ENCODE measurements at places on chromosomes 1 and 21.
A peak's percentile ranks its signal among the peaks of the same experiment; 100 is the strongest.

- DNase-seq: no peak
Measured at GRCh38 chr1:49307457-49307856, 530.8 kb upstream of the BEND5 start.

GRCh38 chr1:44263568-44264450 is 50.5 kb downstream of the DMAP1 start:
- no peak for DNase-seq

- DNase-seq: no peak
Measured at GRCh38 chr1:6353955-6354658, 39.5 kb downstream of the ACOT7 start.

DNA sequence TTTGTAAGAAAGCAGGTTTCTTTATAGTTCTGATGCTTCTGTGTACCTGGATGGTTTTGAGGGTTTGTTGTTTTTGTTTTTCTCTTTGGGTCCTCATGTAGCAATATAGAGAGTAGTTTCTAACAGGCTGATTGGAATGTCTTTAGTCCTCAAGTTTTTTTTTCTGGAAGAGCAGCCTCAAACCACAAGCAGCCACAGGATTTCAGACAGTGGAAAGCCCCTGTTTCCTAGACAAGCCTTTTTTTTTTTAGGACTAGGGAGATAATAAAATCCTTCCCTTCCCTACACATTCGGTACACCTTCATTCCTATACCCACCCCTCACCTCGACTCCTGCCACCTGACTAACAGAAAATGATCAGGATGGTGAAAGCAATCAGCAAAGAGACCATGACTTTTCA is 47.6 kb downstream of the ACP6 start:
- DNase-seq: no peak

- no peak for DNase-seq
Measured at GRCh38 chr1:75531570-75531969, 79.3 kb downstream of the SLC44A5 start.

- DNase-seq: no peak
Measured at GRCh38 chr1:208433086-208433485, 188.9 kb upstream of the PLXNA2 start.

- peak; percentile 72 for DNase-seq
Measured at GRCh38 chr21:25625036-25625435, 14.0 kb upstream of the JAM2 start.

DNA sequence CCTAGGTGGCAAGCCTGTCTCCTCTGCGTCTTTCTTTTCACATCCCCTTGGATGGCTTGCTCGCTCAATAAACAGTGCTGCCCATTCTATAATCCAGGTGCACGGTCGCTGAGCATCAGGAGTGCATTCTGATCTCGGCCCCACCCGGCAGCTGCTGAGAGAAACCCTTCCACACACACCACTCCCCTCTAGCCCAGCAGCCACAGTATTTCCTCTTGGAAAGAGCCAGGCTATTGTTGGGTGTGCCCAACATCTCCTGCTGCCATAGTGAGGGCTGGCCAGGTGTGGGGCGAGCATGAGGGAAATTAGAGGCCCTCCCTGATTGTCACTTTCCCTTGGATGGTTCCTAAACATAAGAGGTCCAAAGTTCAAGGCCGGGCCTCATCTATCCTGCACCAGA is 24.7 kb downstream of the GPA33 start:
- no peak for DNase-seq

DNA sequence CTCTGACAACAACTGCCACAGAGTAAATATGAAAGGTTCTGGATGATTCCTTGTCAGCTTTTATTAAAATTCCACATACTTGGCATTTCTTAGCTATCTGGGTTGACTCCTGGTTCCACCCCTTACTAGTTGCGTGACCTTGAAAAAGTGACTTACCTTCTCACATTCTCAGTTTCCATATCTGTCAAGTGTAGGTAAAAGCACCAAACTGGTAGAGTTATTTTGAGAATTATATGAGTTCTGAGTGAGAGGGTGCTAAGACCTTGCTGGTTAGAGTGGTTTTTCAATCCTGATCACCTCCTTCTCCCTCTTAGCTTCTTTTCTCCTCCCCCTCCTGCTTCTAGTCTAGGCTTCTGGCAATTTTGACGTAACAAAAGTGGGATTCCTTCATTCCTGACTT is 83.4 kb upstream of the ABCD3 start:
- DNase-seq: no peak

- DNase-seq: no peak
Measured at GRCh38 chr1:13536571-13536970, 22.8 kb upstream of the LRRC38 start.

GRCh38 chr1:62530516-62531154 is 66.7 kb upstream of the ANGPTL3 start:
- no peak for DNase-seq

DNA sequence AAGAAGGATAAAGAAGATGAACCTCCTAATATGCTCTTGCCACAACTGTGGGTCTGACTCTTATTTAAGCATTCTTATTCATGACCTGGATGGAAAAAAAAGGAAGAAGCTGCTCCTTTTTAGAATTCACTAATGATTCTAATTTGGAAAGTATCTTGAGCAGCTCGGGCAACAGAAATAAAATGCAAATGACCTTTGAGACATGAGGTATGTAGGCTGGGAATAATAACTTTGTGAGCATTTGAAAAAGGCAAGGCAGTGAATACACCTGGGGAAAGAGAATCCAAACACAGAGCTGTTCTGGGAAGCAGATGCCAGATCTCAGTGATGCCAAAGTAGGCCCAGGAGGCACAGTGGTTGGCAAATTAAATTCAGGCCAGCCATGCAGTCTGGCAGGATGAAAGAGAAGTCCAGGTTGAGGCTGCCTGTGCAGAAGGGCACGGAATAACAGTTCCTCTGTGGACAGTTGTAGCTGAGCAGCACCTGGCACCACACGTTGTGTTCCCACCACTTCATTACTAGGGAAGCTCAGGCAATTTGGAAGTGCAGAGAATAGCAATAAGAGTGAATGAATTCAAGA is 320.8 kb upstream of the ST6GALNAC5 start:
- no peak for DNase-seq

DNA sequence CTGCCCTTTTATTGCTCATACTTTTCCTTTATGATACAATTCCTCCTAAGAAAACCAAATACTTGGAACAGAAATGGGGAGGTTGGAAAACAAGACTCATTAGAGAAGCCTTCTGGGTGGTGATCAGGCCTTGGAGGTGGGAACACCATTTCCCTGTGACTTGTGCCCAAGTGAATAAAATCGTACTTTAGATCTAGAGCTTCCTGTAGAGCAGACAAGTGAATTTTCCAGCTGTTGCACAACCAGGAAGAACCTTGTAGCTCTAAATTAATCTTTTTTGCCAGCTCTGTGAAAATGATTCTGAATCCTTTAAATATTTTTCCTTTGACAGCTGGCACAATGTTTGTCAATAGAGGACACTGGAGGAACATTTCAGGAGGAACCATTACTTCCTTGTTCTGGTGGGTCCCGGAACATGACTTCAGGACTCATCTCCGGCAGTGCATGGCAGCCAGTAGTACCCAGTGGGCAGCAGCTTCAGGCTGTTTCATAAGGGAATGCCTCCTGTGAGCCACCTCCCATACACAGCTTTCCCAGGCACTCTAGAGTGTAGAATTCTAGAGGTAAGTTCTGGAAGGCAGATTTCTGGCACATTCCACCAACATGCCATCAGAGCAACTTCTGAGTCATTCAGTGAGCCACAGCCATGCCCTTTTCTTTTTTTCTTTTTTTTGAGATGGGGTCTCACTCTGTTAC is 5.5 kb upstream of the SNAPIN start:
- DNase-seq: no peak

DNA sequence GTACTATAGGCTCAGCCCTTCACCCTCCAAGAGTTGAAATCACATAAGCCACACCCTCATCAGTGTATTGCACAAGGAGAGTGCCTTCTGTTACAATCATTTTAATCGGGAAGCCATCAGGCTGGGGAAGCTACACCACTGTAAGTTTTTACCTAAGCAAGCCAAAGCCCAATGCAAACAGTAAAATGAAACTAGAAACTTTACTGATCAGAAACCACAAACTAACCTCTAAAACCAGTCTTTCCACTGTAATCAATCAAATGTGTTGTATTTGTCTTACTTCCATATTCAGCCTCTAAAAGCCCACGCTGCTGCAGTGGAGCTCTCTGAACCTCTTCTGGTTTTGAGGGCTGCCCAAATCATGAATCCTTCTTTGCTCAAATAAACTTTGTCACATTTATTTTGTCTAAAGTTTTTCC is 26.2 kb downstream of the CAPN8 start:
- DNase-seq: no peak

DNA sequence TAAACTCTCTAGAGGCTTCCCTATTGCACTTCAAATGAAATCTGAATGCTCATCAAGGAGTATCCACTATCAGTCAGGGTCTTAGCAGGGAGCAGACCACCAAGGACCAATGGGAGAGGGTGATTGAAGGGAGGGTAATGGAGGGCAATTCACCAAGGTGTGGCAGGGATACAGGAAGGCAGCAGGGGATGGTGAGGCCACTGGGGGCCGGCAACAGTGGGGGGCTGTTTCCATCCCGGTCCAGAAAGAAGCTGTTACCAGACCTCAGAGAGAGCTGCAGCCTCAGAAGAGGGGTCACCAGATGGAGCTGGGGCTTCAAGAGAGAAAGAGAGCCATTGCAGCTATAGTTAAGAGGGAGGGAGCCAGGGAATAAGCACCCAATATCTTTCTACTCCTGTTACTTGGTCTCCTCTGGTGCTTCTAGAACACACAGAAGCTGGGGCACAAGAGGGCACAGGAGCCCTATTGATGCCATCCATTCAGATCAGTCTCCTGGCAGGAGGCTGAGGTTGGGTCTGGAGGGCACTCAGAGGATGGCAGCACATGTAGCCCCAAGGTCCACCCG is 417.6 kb downstream of the PTPRU start:
- DNase-seq: no peak

DNA sequence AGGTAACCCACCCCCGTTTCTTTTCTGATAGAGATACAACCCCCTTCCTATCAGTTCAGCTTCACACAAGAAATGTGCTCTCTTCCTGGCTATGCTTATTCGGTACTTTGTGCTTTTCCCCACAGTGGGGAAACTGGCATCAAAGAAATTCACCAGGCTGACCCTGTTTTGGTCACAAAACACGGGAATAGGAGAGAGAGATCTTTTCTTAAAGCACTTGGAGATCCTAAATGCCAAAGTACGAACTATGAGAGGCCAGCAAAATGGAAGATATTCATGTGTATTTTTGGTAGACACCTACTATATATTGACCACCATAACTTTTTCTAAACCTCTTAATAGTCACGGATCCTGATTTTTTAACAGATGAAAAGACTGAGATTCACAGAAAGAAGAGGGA is 30.0 kb downstream of the SLC30A10 start:
- DNase-seq: no peak

Measured in foreskin melanocyte (primary cell).